ENCODE measurements at places on chromosomes 2 and 18.

DNA sequence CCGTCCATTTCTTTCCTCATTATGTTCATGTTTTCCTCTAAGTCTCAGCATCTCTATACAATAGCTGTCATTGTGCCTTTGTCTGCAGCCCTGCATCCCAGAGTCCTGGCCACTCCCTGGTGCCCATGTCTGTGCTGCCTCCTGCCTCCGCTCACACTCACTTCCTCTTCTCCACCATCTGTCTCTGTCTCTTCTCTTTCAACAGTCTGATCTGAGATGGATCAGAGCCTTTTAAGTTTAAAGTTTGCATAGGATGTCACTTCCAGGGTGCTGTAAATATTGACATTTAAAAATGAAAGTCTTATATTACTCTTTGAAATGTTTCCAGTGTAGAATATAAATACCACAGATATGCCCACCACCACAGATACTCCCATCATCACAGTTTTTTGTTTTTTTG, 42.7 kb downstream of the UBE2F start:
- DNase-seq: no peak

- no peak for DNase-seq
These were observed 43.5 kb upstream of the ITSN2 start for GRCh38 chr2:24403832-24404212.

DNA sequence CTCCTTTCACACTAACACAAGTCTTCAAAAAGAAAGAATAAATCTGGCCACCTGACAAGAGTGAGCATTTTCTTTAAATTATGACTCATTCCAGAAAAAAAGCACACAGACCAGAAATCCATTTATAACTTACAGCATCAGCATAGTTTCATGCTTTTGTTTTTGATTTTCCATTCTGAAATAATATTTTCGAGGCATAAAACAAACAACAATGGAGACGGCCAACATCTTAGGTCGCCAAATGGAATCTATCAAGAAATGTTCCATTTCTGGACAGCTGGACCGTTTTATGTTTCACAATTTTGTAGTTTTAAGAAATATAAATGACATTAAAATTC, 165.4 kb upstream of the ZFP36L2 start:
- no peak for DNase-seq

DNA sequence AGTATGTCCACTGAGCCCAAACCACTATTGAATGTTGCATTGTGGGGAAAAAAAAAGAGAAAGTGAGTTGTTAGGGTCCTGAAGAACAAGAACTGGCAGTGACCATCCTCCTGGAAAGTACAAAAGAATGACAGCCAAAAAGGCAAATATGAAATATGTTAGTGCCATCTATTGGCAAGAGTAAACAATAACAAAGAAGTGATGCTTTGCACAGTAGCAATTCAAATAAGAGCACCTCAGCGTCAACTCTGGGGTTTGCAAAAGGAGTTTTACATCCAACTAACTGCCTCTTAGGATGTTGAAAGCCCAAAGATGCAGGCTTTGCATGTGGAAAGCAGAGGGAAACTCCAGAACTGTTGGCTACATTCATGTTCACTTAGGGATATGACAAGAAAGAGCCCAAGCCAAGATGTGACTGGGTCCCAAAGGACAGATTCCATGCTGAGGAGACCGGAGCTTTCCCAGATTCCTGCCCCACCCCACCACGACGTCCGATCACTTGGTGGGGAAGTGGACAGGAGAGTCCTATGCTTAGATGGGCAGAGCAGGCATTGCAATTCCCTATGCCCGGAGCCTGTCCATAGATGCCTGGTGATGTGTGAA, 15.6 kb downstream of the TRABD2A start:
- DNase-seq: no peak

DNA sequence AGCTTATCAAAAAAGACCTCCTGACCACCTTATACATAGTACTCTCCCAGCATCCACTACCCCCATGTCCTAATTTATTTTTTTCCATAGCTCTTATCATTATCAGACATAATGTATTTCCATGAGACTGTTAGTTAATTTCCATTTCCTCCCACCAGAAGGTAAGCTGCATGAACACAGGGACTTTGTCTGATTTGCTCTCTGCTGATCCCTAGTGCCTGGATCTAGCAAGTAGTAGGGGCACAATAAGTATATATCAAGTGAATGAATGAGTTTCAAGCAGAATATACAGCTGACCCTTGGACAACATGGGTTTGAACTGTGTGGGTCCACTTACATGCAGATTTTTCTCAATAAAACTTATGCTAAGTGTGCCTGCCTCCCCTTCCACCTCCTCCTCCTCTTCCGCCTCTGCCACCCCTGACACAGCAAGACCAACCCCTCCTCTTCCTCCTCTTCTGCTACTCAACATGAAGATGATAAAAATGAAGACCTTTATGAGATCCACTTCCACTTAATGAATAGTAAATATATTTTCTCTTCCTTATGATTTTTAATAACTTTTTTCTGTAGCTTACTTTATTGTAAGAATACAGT, 53.8 kb downstream of the CTAGE1 start:
- no peak for DNase-seq

DNA sequence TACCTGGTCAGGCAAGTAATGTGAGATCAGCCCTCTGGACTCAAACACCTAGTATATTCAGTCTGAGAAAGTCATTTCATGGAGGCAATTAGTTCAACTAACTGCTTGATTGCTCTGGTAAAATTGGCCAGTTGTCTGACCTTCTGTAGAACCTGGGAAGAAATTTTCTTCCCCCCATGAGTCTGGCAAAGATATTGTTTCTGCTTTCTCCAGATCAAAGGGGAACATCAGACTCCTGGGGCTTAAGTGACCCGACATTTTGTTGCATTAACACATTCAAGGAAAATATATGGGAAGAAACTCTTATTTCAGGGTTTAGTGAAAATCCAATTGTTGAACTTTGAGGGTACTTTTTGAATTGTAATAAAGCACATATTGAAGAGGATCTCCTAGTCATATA, 375.1 kb downstream of the SUCLG1 start:
- DNase-seq: no peak

- DNase-seq: no peak
These were observed 10.4 kb downstream of the HOXD8 start for GRCh38 chr2:176139661-176140512.

DNA sequence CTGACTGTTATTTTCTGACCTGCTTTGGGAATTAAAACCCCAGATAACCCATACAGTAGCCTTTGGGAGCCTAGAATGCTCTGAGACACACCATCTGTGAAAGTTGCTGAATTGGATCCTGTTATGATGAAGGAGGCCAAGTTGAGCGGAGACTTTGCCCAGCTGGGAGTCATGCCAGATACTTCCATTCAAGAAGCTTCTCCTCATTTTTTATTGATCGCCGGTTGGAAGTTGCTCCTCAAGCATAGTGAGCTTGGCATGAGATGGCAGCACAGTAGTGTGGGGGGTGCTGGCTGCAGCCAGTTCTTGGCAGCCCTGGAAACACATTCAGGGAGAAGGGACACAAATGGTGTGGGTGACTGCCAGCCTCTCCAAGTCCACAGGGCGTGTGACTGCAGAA, 270.7 kb upstream of the NRP2 start:
- no peak for DNase-seq

GRCh38 chr2:67342394-67342793, 54.7 kb upstream of the ETAA1 start:
- no peak for DNase-seq

DNA sequence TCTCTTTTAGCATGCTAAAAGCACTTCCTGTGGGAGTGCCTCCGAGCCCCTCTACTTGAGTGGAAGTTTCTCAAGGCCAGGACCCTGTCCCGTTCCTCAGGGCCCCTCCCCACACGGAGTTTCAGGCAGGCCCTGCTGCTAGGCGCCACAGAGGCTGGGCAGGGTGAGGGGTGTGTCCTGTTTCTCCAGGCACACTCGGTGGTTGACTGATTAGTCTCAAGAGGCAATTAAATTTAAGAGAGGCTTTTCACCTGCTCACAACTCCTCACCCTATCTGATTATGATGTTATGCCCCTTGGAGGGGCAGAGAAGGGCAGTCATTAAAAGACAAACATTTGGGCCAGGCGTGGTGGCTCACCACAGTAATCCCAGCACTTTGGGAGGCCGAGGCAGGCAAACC, 160.8 kb upstream of the HAAO start:
- DNase-seq: no peak

GRCh38 chr2:147715807-147716206, 129.0 kb upstream of the ACVR2A start:
- no peak for DNase-seq

GRCh38 chr2:198173864-198174263, 369.5 kb downstream of the PLCL1 start:
- DNase-seq: no peak

GRCh38 chr18:28635530-28635929, 458.6 kb upstream of the CDH2 start:
- no peak for DNase-seq

DNA sequence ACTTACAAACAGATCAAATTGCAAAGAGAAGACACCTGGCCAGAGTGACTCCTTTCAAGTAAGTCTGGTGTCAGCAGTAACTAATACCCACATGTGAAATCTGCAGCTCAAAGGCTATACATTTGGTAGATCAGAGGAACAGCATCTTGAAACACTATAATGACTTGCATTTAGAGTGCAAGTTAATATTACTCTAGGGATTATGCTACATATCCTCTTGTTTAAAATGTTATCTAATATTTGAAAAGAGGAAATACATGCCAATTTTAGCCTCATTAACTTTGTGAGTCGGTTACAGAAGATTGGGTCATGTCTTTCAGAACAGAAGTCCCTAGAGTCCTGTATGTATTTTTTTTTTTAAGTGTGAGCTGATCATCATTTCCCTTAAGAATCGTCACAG, 15.2 kb downstream of the LANCL1 start:
- no peak for DNase-seq

GRCh38 chr18:35463827-35464226, 33.9 kb downstream of the INO80C start:
- no peak for DNase-seq

GRCh38 chr2:127157114-127157513, 50.2 kb upstream of the BIN1 start:
- no peak for DNase-seq

DNA sequence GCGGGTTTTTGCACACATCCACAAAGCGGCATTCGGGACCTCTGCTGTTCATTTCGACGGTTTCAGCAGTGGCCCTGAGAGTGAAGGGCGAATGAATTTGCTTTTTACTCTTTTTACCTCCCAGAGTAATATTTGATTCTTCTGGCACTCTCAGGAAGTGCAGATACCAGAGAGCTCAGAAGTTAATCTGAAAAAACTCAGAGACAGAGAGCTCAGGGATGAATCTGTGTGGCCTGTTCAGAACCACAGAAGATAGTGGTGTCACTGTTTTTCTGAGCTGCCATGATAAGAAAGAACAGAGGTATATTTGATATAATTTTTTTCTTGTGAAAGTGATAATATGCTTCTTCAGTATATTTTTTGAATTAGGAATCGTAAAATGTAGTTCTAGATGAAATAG, 129.3 kb downstream of the MBP start:
- DNase-seq: no peak

GRCh38 chr18:51660188-51660715, 462.8 kb upstream of the MEX3C start:
- no peak for DNase-seq

GRCh38 chr2:129881786-129882396, 97.6 kb upstream of the RAB6C start:
- no peak for DNase-seq

- DNase-seq: no peak
These were observed 184.0 kb downstream of the KCNE4 start for GRCh38 chr2:223235986-223236385.

DNA sequence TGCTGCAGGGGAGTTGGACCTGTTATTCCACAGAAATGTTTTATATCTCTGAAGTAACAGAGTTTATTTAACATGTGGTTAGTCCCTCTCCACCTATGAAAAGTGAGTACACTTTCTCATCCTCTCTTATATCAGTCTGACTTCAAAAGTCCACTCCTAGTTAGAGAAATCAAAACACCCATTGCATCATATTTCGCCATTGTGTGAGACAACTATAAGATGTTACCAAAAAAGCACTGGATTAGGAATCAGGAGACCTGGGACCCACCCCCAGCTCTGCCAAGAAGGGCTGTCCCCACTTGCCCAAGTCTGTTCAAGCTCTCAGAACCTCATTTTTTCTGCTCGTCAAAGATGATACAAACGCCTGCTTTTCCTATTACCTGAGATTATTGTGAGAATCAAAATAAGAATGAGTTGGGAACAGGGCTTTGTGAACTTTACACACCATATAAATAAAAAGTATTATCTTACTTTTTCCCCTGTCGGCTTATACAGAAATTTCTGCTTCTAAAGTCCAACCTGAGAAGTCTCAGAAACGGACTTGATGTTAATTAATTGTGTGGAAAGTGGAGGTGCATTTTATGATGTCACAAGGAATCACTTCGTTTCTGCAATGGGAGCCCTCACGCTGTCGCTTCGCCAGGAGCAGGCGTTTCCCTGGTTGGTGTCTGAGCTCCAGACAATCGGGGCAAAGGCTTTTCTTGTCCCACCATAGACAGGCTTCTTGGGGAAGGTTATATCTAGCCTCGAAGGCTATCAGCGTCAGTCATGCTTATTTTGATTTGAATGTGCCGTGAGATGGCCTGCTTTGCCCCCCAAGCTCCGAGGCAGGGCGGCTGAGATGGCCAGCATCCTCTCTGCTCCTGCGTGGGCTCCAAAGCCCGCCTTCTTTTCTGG, 89.6 kb upstream of the ZNF516 start:
- DNase-seq: no peak

GRCh38 chr2:46937471-46937901, 21.9 kb upstream of the MCFD2 start:
- DNase-seq: no peak

- DNase-seq: no peak
These were observed 188.2 kb upstream of the XIRP2 start for GRCh38 chr2:166700079-166700478.

GRCh38 chr2:201513271-201513670, 61.7 kb downstream of the STRADB start:
- DNase-seq: no peak

- DNase-seq: no peak
These were observed 82.4 kb downstream of the AAK1 start for GRCh38 chr2:69561101-69561500.

- no peak for DNase-seq
These were observed 46.3 kb downstream of the TRIP12 start for GRCh38 chr2:229875549-229875948.

DNA sequence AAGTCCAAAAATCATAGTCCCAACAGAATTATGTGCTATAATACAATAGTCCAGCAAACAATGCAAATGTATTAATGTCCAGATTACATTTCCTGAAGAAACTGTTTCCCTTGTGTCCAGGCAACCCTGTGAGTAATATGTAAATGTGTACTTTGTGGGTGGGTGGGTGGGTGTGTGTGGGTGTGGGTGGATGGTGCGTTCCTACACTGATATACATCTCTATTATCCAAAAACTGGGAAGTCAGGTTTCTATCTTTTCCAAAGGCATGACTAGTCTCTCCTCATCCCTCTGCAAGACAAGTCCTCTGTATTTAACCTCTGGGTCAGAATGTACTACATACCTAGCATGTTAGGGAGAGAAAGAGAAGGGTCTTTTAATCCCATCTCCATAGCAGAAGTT, 71.6 kb downstream of the LNPK start:
- DNase-seq: no peak

GRCh38 chr18:45608400-45608799, 6.9 kb upstream of the SLC14A2 start:
- no peak for DNase-seq

- DNase-seq: no peak
These were observed 106.6 kb downstream of the MAP4K4 start for GRCh38 chr2:101803945-101804696.

- peak; percentile 37 for DNase-seq
These were observed 115.1 kb downstream of the NAB1 start for GRCh38 chr2:190763901-190764514.
